Suppressor macrophage (primary cell): ENCODE measurements at places on chromosomes 5 and 9.
A peak's percentile ranks its signal among the peaks of the same experiment; 100 is the strongest.

GRCh38 chr5:139014726-139015125 lies 139.6 kb upstream of the LRRTM2 start:
- no peak for DNase-seq

DNA sequence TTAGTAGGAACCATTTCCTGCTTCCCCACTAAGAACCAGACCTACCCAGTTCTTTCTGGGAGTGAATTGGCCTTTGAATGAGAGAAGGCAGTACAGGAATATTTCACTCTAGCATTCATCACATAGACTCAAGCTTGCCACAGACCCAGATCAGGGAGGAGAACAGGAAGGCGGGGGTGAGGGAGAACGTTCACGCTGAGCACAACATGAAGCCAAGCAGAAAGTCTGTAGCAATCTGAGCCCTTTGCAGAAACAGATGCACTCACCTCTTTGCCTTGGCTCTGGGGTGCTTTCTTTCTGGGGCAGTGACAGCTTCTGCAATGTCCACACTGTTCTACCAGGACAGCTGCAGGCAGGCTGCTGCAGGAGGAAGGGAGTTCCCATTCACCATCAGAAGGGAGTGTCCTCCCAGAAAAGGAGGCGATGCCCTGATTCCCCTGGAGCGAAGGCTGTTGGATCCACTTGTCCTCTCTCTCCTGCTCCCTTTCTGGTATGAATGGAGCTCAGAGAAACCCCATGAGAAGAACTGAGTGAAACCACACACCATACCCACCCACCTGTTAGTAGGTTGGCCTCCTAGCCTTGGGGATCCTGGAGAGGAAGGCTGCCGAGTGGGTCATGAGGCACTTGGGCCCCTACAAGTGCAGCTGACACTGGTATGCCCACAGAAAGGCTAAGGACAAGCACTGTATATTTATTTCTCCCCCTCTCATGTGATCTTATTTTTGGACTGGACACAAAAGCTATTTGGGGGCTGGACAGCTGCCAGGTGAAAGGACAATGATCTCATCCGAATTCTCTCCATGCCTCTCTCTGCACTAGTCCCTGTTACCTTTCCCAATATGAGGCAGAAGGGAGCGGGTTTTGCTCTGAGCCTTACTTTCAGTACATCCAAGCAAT lies 11.7 kb upstream of the FGF1 start:
- DNase-seq: peak; percentile 47

DNA sequence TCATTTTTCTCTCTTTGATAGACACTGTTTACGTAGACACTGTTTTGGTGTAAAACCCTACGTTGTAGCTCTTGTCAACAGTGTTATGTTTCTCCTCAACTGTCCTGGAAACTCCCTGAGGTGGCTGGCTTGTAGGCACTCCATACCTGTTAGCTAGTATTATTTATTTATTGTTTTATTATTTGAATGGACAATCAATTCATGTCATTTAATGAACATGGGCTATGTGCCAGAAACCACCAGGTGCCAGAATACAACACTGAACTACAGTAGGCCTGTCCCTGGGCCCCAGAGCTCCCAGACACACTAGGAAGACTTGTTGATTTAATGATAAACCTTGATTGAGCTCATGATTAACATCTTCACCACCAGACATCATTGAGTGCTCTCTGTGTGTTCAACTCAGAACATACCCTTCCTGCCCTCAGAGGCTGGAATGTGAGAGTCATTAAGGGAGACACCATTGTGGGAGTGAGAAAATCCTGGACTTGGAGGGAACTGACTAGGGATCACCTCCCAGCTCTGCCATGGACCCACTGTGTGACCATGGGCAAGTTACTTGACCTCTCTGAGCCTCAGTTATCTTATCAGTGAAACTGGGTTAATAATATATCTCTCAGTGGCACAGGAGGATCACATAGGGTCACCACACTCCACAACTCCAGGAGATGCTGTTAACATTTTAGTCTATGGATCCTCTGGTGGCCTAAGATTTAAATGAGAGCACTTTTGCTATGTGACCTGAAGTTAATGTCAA lies 19.2 kb downstream of the IRF1 start:
- DNase-seq: no peak

DNA sequence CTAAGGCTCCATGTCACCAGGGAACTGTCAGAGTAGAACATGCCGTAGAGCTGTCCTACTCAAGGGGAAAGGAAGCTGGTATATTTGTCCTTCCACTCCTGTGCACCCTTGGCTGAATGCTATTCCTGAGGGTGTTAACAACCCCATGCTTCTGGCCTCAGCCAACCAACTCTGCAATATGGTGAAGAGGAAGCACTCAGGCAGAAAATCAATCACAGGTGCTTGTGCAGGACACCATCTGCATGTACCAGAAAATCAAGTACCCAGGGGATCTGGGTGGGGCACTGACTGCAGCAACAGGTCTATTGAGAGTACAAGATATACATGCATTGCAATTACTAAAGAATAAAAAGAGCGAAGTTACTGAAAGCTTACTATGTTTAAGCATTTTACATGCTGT lies 51.4 kb upstream of the NEK6 start:
- DNase-seq: no peak

GRCh38 chr5:64979531-64979930 lies 210.8 kb downstream of the CWC27 start:
- DNase-seq: no peak

GRCh38 chr5:141811287-141812155 lies 66.7 kb downstream of the PCDH1 start:
- DNase-seq: no peak

DNA sequence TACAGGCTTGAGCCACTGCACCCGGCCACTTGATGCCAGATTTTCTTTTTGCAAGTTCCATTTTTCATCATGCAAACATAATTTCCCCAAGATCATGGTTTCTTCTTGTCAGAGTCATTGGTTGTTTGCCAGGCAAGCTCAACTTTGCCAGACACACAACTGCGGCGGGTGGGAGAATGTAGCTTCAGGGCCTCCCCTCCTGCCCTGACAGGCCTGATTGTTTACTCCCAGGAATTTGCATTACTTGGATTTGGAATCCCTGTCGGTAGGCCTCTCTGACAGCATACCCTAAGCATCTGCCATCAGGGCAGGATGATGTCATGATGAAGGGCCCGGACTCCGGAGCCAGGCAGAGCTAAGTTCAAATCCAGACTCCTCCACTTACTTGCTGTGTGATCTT lies 15.1 kb downstream of the RPS14 start:
- no peak for DNase-seq

- peak; percentile 69 for DNase-seq
Measured at GRCh38 chr5:90161414-90161813, 248.1 kb downstream of the CETN3 start.

GRCh38 chr9:114506082-114506390 lies 763 bp upstream of the WHRN start:
- no peak for DNase-seq

- DNase-seq: no peak
Measured at GRCh38 chr5:74224331-74224730, 416.2 kb downstream of the ENC1 start.

DNA sequence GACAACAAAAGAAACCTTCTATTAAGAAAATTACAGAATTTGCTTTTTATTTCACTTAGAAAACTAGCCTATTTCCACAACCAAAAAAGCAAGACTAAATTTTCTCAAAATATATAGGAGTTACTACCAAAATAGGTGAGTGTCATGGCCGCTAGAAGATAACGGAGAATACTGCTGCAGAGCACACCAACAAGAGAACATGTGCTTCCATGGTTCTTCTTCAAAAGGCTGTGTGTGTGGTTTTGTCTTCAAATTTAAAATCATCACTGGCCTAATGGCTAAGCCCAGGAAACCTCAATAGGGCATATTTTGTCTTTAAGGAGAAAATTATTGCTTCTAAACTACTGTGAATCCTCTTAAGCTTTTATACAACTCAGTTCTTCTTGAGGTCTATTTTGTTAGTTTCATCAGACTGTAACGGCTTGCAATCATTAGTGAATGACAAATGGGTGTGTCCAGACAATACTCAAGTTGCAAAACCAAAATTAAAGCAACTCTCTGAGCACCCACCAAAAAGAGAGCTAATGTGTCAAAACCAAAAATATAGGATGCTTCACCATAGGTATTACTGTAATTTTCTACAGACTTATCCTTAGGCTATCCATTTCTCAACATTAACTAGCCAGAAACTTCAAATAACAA lies 3.3 kb downstream of the SETX start:
- peak; percentile 14 for DNase-seq

GRCh38 chr5:148532969-148533670 lies 121.2 kb downstream of the HTR4 start:
- no peak for DNase-seq

- DNase-seq: no peak
Measured at GRCh38 chr5:148474025-148474511, 90.3 kb downstream of the FBXO38 start.

DNA sequence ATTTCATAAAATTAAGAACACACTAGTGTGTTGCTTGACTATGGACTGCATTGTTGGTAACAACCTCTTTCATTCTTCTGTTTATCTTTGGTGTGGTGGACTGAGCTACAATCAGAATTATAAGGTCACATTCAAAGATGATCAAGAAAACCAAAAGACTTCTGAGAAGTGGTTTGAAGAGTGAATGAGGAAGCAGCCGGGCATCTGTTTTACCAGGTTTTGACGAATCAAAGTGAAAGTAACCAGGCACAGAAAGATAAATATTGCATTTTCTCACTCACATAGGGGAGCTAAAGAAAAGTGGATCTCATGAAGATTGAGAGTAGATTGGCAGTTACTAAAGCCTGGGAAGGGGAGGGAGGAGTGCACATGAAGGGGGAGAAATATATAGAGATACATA lies 589.1 kb downstream of the ZNF608 start:
- DNase-seq: no peak

DNA sequence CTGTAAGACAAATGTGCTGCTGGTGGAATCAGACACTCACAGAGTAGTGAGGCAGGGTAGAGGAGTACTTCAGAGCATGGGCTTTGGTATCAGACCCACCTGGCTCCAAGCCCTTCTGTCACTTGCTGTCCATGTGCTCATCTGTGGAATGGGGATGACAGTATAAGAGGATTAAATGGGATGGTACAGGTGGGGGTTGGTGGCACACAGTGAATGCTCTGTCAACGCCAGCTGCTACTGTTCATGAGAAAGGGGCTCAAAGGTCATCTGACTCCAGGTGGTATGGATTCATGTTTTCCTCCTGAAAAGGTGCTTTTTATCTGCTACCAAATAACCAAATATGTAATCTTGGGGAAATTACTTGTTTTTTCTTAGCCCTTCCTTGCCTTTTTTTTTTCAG lies 23.0 kb upstream of the PPARGC1B start:
- no peak for DNase-seq

DNA sequence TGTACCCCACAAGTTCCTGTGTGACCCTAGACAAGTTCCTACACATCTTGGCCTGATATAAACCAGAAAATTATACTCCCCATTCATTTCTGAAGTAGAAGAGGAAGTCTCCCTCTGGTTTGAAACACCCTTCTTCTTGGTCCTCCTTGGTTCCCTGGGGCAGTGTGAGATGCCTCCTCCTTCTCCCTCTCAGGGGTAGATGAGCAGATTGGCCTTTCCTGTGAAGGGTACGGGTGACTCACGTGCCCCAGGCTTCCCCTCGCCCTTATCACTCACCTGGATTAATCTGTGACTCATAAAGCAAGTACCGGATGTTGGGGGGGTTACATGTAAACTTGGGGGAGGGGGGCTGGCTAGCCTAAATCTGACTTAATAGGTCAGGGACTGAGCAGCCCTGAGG lies 11.1 kb upstream of the AQP3 start:
- no peak for DNase-seq

GRCh38 chr9:4984621-4985385 lies at the start of gene JAK2:
Gene JAK2 (plus strand): TSS chr9:4985272. CDS start chr9:5021988, 36,716 bp downstream.
- peak; percentile 96 for DNase-seq

DNA sequence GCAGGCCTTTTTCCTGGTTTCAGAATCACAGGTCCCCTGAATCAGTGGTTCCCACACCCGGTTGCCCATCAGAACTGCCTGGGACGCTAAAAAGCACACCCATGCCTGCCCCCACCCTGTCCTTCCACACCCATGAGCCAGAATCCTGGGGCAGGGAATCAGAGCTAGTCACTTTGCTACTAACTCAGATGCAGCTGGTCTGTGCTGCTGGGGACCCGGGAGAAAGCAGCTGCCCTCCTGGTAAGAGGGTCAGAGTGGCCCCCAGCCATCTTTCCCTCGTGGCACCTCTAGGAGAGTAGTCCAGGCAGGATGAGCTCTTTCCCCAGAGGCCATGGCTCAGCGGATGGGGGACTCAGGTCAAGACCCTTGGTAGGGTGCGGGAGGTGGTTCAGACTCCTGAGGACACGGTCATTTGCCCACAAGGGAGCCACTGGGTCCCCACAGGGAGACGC lies 11.3 kb upstream of the NUP214 start:
- no peak for DNase-seq

DNA sequence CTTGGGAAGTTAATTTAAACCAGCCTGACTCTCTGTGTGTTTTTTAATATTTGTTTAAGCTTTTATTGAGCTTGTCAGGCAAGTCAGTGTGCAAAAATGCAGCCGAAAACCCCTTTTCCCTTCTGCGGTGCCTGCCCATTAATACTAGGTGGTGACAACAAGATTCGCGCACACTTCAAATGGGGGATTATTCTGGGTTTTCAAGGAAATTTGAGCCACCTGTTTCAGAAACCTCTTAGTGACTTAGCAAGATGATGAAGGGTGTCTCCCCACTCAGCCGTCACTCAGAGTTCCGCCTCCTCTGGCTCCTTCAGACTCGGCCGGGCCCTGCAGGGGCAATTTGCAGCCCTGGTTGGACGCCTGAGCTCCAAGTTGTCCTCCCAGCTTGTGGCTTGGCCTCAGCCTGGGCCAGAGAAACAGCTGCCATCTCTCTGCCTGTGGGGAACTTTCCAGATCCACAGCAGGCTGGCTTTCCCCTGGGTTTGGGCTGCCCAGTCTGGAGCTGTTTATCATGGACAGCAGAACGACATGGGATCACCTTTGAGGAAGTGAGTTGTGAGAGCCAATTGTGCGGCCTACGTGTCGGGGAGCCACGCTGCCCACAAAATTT lies 75.9 kb downstream of the SPRY4 start:
- no peak for DNase-seq

DNA sequence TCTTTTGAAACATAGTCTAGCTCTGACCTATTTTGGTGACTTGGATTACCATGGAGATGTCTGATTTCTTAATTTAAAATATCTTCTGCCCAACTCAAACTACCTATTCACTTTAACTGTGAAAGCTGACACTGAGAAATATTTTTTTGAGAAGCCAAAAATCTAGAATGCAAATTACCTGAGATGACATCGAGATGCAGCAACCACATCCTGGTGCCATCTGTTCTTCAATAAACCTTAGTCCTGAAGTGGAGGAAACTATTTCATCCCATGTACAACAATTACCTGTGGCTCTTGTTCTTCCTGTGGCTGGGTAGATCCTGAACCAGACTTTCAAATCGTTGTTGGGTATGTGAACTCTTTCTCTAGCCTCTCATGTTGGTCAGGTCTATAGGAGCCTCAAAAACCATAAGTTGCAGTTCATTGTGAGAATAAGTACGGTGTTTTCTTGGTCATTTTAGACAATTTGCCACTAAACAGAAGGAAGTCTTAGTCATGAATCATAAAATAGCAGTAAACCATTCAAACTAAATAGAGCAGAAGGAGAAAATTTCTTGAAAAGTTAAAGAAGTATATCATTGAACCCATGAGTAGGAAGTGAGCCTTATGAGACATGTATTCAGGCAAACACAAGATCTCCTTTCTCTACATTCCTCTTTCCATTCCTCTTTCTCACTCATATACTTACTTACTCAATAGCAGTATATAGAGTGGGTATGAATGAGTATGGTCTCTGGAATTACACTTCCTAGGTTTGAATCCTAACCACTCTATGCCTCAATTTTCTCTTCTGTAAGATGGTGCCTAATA lies 176.0 kb downstream of the HMHB1 start:
- DNase-seq: no peak

- DNase-seq: peak; percentile 68
Measured at GRCh38 chr9:108113596-108113995, 624.0 kb upstream of the KLF4 start.
